ENCODE measurements at places on chromosomes 5 and 9.

DNA sequence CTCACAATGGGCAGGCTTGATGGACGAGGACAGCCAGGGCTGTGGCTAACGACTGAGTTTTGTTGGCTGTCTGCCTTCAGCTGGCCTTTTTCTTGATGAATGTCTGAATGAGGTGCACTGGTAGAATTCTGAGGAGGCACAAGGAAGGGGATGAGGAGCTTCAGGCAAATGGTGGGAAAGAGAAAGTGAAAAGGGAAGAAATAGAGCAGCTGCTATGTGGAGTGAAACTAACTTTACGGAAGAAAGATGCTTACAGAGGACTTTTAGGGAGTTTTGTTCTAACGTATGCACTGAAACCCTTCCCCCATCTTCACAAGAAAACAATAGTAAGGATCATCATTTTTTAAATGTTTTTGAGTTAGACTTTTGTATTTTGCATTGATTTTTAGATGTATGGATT, 45.3 kb downstream of the OR2K2 start:
- H3K36me3 ChIP-seq = no peaks in the 10 kb centered on the region
- peaks cover 5% of the 10 kb centered on the region for H3K4me1 ChIP-seq

- no peak overlapping the region for H3K27ac ChIP-seq
- DNase-seq = no peak
- no peaks in the 10 kb centered on the region for H3K4me1 ChIP-seq
- H3K36me3 ChIP-seq = no peaks in the 10 kb centered on the region
- H3K27me3 ChIP-seq = no peaks in the 10 kb centered on the region
- H3K4me3 ChIP-seq = no peak overlapping the region
Measured at GRCh38 chr5:92653730-92654461, 927.1 kb downstream of the NR2F1-AS1 start.

DNA sequence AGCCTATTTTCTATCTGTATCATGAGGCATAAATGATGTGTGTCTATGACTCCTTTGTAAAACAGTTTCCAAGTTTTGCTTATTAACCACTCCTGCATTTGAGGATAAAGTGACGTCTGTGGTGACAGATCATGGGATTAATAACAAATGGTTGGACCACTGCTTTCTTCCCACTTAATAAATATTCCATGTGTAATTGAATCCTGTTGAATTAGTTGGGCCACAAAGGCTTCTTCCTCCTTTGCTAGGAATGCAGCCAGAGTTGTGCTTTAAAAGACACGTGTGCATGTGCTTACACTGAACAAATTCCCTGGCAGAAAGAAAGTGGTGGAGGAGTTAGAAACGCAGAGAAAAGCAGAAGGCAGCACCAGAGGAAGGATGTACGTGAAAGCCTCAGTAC, 150.2 kb downstream of the ACTBL2 start:
- H3K36me3 ChIP-seq = no peaks in the 10 kb centered on the region
- H3K27me3 ChIP-seq = no peaks in the 10 kb centered on the region
- H3K4me1 ChIP-seq = peaks cover 17% of the 10 kb centered on the region
- DNase-seq = peak; percentile 60

GRCh38 chr9:106859957-106860720, 2.8 kb upstream of the ZNF462 start:
- H3K27me3 ChIP-seq = no peaks in the 10 kb centered on the region
- peak; percentile 12 for DNase-seq

DNA sequence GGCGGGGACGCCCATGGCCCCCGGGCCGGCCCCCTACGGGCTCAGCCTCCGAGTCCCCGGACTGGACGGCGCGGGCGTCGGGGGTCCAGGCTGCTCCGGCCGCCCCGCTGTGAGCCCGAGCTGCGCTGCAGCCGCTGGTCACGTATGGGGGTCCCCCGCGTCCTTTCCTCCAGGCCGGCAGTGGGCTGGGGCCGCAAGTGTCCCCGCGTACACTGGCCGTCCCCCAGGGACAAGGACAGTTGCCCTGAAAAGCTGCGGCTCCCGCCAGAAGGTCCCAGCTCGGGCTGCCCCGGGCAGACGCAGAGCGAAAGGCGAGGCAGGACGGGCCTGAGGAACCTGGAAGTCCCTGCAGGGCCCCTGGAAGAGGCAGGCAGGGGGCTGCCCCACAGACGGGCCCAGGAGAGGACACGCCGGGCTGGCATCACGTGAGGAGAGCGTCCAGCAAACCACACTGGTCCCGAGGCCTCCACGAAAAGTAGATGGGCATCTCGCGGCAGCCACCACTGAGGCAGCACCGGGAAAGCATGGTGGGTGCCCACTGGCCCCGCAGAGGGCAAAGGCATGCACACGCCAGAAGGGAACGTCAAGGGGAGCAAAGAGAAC, 3.3 kb upstream of the NKD2 start:
- H3K36me3 ChIP-seq = no peaks in the 10 kb centered on the region
- H3K27ac ChIP-seq = no peak overlapping the region
- DNase-seq = no peak
- no peaks in the 10 kb centered on the region for H3K4me1 ChIP-seq
- H3K27me3 ChIP-seq = peaks cover 55% of the 10 kb centered on the region

- H3K36me3 ChIP-seq = no peaks in the 10 kb centered on the region
- no peak overlapping the region for H3K4me3 ChIP-seq
- H3K4me1 ChIP-seq = no peaks in the 10 kb centered on the region
Measured at GRCh38 chr5:56447232-56447631, 214.1 kb upstream of the ANKRD55 start.

DNA sequence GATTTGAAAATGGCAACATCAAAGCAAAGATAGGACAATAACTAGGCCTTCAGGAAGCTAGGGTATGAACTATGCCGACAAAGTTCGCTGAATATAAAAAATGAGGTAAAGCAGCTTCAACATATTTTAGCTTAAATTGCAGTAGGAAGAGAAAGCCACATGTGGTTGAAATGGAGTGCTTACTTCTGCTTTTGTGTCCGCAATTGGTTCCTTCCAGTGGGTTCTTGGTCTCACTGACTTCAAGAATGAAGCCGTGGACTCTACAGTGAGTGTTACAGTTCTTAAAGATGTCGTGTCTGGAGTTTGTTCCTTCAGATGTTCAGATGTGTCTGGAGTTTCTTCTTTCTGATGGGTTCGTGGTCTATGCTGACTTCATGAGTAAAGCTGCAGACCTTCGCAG, 95.2 kb downstream of the APTX start:
- H3K4me3 ChIP-seq = no peak overlapping the region
- H3K27ac ChIP-seq = no peak overlapping the region
- H3K27me3 ChIP-seq = no peaks in the 10 kb centered on the region
- no peak for DNase-seq

DNA sequence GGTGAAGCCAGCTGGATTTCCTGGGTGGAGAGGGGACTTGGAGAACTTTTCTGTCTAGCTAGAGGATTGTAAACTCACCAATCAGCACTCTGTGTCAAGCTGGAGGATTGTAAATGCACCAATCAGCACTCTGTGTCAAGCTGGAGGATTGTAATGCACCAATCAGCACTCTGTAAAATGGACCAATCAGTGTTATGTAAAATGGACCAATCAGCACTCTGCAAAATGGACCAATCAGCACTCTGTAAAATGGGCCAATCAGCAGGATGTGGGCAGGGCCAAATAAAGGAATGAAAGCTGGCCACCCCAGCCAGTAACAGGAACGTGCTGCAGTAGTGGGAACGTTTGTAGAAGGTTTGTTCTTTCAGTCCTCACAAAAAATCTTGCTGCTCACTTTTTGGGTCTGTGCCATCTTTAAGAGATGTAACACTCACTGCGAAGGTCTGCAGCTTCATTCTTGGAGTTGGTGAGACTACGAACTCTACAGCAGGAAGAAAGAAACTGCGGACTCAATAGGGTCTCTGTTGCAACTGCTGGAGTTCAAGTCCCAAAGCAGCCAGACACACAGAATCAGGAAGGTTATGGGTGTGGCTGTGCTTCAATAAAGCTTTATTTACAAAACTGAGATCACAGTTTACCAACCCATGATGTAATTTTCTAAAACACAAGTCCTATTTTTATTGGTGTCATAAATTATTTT, 145.7 kb upstream of the ERCC6L2 start:
- no peak for DNase-seq
- H3K36me3 ChIP-seq = no peaks in the 10 kb centered on the region
- no peak overlapping the region for H3K27ac ChIP-seq
- no peak overlapping the region for H3K4me3 ChIP-seq

- H3K4me1 ChIP-seq = no peaks in the 10 kb centered on the region
- no peaks in the 10 kb centered on the region for H3K27me3 ChIP-seq
- no peak for DNase-seq
- no peaks in the 10 kb centered on the region for H3K36me3 ChIP-seq
- H3K27ac ChIP-seq = no peak overlapping the region
Measured at GRCh38 chr9:11064909-11065308, 452.1 kb upstream of the PTPRD start.

DNA sequence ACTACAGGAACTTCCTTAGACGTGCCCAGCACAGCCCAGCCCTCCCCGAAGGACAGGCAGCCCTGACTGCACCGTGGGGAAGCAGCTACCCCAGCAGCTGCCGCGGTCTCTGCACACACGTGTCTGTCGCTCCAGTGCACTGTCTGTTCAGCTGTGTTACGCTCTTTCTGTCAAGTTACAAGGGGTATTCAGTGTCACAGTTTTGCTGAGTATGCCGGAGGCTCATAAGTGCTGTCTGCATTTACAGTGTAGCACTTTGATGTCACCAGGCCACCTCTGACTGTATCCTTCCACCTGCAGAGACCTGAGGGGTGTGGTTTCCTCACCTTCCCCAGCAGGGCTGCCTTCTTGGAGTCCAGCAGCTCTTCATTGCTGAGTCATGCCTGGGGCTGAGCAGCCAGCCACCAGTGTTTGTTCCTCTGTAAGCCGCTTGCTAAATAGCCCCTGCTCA, 126.8 kb downstream of the EHMT1 start:
- H3K36me3 ChIP-seq = peaks cover 15% of the 10 kb centered on the region
- peak; percentile 36 for DNase-seq
- no peak overlapping the region for H3K27ac ChIP-seq

- peaks cover 2% of the 10 kb centered on the region for H3K36me3 ChIP-seq
- H3K4me1 ChIP-seq = no peaks in the 10 kb centered on the region
- no peaks in the 10 kb centered on the region for H3K27me3 ChIP-seq
- H3K4me3 ChIP-seq = no peak overlapping the region
Measured at GRCh38 chr9:130064621-130065020, 10.9 kb downstream of the GPR107 start.
